Skin of body (tissue), 3 donors: ENCODE measurements at places on chromosomes 16 and 17. TPM values are rescaled to one million over a fixed set of nuclear protein-coding genes. Genes with fewer than 3 reads are reported as not detected.
A peak's percentile ranks its signal among the peaks of the same experiment; 100 is the strongest.

GRCh38 chr17:73938706-73939105 lies 264.8 kb upstream of the RPL38 start:
- DNase-seq: no peak

- DNase-seq: no peak
Observed at GRCh38 chr17:78184351-78184750, 2.5 kb downstream of the TK1 start.

- no peak for DNase-seq
Observed at GRCh38 chr16:54135361-54136275, 151.0 kb downstream of the IRX3 start.

- no peak for DNase-seq
Observed at GRCh38 chr17:9568004-9568403, 7.6 kb downstream of the STX8 start.

DNA sequence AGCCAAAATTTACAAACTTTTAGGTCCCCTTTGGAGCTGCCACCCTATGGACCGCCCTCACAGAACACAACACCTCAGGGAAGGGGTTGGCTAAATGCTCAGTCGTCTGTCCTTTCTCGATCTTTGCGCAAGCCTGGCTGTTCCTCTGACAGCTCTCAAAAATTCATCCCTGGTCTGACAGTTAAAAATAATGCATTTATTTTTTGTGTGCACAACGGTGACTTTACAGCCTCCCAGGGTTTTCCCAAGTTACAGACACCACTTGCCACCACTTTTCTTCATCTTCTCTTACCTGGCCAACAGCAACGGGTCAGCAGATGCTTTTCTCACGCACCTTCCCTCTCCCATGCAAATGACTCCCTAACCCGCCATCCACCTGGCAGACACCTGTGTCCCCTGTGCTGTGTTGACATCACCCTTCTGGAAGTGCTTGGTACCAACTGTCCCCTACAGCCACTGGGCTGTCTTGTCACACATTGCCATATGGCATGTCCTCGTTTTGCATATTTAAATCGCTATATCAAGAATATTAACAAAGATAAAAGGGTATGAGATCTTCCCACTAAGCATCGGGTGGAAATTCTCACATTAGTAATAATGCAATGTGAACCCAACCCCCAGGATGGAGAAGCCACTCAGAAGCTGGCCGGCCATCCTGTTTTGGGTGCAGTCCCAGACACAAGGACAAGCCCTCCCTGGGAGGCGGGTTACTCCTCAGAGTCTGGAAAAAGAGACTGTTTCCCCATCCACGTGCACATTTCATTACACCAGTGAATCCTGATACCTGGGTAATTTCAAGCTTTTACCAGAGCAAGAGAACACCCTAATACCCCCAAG lies 187.0 kb downstream of the ZFHX3 start:
- DNase-seq: no peak

Gene KRTAP4-5
- 1.3 TPM for total RNA-seq

- DNase-seq: no peak
Observed at GRCh38 chr16:28543072-28543471, 4.3 kb upstream of the NUPR1 start.

GRCh38 chr16:85917959-85918358 lies 19.0 kb downstream of the IRF8 start:
- DNase-seq: no peak

DNA sequence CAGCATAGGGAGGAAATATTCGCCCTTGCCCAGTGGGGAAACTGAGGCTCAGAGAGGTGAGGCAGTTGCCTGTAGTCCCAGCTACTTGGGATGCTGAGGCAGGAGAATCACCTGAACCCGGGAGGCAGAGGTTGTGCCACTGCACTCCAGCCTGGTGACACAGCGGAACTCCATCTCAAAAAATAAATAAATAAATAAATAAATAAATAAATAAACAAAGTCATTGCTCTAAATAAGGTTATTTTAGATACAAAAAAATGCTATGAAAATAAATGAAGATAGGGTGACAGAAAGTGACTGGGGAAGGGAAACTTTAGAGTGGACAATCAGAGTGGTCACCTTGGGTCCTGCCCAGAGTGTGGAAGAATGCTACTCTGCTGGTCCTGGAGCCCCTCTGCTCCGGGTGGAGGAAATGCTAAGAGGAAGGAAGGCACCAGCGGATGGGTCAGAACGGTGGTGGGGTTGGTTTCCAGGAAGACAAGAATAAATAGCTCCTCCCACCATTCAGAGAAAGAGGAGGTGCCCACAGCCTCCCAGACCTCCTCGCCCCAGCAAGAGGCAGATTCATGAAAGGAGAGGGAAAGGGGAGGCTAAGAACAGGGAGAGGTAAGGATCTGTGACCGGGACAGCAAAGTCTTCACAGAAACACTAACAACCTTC lies 17.6 kb downstream of the TRPV3 start:
- DNase-seq: no peak

Gene ULK2
- 26.8 TPM for total RNA-seq

DNA sequence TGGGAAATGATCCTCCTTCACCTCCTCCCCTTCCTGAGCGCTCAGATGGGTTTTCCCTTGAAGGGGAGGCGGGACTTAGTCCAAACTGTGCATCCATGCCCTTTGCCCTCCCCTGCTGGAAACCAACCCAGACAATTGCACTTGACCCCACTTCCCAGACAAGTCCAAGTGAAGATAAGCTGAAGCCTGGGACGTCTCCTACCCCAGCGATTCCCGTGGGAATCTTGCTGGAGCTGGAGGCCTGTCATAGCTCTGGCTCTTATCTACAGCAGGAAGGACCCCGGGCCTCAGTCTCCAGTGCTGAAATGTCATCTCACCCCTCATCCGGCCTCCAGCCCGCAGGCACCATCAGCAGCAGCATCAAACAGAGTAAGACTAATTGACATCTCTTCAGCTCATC lies 6.5 kb upstream of the NGFR start:
- DNase-seq: no peak

DNA sequence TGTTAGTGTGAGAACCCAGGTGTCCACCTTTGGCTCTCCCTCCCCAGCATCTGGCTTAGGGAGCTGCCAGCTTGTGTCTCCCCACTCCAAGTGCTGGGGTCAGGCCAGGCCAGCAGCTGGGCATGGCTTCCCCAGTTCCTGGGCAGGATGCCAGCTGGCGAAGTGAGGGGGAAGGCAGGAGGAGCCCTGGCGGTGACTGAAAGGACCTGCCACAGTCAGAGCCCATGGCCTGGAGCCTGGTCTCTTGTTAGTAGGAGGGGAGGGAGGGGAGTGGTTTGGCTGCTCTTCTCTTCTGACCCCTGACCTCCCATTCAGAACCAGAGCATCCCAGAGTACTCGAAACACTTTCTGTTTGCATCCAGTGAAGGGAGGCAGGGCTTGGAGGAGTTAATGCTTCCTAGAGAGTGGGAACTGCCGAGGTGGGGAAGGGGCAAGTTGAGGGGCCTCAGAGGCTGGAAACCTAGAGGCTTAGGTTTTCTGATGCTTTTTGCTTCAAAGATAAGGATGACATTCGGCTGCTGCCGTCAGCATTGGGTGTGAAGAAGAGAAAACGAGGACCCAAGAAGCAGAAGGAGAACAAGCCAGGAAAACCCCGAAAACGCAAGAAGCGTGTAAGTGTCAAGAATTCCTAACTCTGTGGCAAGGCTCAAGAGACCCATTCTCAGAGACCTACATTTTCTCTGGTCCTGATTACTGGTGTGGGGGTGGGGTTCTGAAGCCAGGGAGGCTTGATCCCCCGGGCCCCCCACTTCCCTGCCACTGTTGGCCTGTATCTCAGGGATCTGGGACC lies 772 bp downstream of the CHD3 start:
- peak; percentile 72 for DNase-seq

Gene TNP2
- not detected for total RNA-seq

GRCh38 chr17:33192951-33193911 lies 99.9 kb downstream of the ASIC2 start:
- no peak for DNase-seq

Gene TEX19
- total RNA-seq: not detected

DNA sequence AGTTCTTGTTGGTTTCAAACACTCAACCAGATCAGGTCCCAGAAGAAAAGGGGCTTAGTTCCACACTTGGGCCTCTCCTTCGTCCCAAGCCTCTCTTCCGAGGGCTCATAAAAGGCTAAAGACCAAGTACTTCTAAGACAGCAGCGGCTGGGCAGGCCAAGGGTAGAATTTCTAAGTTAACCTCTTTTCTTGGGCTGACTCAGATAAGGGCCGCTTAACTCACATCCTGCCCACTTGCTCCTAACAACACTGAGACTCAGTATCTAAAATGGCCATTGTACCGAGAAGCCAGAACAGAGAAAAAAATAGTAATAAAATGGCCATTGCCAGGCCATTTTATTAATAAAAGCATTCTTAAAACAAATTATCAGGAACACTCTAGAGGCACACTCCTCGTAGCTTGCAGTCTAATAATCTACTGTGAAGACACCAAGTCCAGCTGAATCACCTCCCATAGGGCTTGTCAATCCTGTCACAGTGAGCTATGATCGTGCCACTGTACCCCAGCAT lies 42.1 kb downstream of the RANBP10 start:
- no peak for DNase-seq

DNA sequence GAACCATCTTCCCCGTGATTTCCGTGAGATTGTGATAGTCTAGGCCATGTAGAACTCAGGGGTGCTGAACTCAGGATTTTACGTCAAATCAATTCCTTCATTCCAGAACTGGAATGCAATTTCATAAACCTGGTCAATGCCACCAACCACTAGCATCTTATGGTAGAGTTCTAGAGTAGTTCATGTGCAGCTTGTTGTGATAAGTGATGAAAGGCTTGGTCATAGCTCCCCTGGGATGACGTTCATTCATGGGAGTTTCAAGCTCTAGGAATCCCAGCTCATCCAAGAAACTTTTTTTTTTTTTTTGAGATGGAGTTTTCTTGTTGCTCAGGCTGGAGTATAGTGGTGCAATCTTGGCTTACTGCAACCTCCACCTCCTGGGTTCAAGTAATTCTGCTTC lies 3.7 kb upstream of the DPEP2 start:
- DNase-seq: no peak

Gene ALOX12
- 1.2 TPM for total RNA-seq

DNA sequence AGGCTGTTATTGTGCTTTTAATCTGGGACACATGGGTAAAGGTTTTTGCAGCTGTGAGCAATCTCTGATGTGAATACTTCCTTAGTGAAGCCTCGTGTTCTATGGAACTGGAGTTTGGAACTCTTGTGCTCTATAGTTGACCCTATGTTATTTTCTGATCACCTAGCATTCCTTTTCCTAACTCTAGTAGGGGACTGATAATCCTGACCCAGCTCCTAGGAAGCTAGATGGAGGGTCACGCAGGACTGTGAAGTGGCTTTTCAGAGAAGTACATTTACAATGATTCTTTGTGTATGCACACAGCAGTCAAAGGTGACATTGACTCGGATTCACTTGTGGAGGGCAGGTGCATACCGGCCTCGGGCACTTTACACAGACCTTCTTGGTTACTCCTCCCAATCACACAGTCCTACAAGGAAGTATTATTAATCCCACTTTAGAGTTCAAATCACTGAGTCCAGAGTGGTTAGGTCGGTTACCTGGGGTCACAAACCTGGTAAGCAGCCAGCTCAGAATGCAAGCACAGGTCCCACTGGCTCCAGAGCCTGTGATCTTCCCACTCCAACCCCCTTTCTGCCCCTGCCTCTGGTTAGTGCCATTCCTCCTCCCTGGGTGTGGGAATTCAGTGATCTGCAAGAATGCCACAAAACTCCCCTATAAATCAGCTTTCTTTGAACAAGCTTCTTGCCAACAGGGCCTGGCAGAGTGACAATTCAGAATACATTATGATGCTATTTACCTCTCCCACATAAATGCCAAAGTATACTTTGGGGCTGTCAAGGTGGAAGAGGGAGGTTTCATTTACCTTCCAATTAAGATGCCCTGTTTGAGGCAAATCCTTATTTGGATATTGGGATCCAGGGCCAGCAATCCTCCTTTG lies 7.1 kb downstream of the CHD9NB start:
- DNase-seq: peak; percentile 23

DNA sequence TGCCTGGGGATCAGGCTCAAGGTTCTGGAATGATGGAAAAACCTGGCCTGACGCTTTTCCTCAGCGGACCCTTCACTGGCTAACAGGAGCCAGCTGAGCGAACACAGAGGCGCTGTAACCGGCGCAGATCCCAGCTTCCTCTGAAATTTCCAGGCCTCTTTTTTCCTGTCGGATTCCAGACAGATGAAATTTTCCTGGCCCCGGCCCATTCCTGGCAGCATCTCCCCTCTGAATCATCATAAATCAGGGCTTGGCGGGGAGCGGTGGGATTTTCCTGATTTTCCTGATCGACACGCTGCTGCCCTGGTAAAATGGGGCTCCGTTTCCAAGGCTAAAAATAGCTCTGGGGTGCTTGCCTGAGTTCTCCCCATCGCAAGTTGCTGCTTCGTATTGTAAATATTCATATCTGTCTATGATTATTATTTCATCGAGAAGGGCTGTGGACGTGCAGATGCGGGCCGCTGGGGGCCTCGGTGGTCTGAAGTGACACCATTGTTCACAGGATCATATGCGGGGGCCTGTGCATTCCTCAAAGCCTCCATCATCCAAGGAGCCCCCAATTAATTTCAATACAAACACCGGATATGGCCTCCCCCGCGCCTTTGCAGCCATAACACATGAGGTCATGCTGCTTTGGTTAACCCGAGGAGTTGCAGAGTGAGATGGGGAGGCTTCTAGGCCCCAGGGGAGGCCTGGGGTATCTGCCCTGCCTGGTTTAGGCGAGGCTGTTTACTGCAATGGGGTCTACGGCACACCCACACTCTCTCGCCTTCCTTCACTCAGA lies 45.8 kb upstream of the ETV4 start:
- peak; percentile 95 for DNase-seq

DNA sequence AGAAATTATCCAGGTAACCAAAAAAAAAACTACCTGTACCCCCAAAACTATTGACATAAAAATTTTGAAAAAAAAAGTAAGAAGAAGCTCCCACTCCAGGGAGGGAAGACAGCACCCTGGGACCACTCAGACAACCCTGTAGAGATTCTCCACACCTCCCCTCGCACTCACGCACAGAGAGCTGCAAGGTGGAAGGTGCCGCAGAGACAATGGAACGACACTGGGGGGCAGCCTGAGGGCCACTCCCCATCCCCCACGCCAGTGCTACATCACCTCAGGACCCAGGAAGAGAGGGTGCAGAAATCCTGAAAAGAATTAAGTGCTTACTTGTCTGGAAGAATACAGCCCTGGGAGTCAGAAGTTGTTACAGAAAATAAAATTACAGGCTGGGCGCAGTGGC lies 5.2 kb upstream of the CD79B start:
- no peak for DNase-seq

- no peak for DNase-seq
Observed at GRCh38 chr17:48483004-48483403, 47.8 kb downstream of the HOXB1 start.

GRCh38 chr16:84040823-84041820 lies 1.5 kb downstream of the SLC38A8 start:
- peak; percentile 32 for DNase-seq

Gene ATP1B2
- 2.9 TPM for total RNA-seq

DNA sequence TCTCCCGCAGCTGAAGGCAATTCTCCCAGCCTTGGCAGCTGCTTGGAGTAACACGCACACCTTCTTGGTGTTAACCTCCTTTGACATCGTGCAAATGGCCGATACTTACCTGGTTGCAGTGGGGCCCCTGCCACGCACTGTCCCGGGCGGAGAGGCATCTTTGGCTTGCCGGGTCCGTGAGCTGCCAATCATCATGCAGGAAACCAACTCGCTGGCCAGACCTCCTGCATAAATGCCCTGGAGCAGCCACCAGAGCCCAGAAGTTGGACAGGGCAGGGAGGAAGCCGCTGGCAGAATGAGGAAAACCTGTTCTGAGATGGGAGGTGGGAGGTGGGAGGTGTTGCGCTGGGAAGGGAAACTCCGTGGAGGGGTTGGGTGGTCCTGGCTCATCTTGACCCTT lies 41.7 kb upstream of the CREBBP start:
- no peak for DNase-seq

Gene RNF222
- total RNA-seq: 3.3 TPM

Gene AOC2
- 0.79 TPM for total RNA-seq
